ENCODE measurements at places on chromosomes 1 and 21.

GRCh38 chr1:186308264-186309060 lies 66.6 kb downstream of the TPR start:
- no peak for DNase-seq

DNA sequence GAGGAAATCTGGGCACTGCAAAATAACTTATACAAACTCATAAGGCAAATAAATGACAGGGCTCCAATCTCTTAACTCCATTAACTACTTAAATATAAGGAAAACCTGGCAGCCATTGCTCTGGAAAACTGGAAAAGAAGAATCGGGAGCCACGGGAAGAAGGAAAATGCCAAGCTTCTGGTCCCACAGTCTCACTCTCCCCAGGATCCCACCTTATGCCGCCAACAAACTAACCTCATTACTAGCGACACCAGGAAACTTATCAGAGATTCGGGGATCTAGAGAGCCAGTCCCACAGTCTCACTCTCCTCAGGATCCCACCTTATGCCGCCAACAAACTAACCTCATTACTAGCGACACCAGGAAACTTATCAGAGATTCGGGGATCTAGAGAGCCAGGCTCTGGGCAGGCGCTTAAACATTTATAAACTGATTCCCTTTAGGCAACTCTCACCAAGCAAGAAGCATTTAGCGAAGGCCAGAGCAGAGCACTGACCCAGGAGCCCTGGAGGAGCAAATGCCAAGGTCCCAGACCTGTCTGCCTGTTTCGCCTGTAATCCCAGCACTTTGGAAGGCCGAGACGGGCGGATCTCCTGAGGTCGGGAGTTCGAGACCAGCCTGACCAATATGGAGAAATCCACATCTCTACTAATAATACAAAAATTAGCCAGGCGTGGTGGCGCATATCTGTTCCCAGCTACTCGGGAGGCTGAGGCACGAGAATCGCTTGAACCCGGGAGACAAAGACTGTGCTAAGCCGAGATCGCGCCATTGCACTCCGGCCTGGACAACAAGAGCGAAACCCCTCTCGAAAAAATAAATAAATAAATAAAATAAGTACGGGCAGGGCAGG lies 720 bp downstream of the PSMB2 start:
- no peak for DNase-seq

- no peak for DNase-seq
Observed at GRCh38 chr1:54904476-54905048, 17.6 kb upstream of the DHCR24 start.

DNA sequence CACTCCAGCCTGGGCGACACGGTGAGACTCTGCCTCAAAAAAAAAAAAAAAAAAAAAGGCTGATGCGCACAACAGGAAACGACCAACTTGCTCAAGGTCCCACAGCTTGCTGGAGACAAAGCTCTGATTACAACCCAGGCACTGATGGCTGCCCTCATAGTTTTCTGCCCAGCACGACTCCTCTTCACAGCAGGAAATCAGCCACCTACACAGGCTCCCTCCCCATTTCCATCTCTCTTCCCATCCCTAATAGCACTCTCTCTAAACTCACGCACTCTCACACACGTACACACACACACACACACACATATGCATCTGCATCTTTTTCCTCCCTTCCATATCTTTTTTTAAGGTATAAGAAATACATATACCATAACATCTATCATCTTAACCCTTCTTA lies 153.5 kb upstream of the SOD1 start:
- no peak for DNase-seq

DNA sequence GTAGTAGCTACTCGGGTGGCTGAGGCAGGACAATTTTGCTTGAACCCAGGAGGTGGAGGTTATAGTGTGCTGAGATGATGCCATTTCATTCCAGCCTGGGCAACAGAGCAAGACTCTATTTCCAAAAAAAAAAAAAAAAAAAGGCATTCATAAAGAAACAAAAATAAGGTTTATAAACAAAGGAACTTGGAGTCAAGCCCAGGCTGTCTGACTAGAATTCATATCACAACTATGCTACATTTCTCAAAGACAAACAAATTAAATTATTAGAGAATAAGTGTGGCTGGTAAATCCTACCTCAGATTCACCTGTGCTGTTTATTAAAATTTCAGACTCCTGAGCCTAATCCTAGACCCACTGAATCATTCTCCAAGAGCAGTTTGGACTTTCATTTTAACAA lies 4.2 kb downstream of the GCLM start:
- DNase-seq, result no peak

DNA sequence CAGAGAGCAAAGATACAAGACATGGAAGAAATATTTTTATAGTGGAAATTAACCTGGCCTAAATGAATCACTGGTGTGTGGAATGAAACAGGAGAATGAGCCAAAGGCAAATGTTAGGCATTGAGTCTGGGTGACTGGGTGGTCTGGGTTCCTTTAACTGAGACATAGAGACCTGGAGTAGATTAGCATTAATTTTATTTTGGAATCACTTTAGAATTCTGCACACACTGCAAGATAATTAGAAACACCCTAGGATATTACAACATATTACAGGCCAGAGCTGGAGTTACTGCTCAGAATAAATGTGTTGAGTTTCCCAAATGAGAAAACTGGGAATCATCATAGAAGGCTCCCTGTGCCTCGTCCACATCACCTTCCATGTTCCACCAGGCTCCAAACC lies 85.5 kb downstream of the PLPPR5 start:
- DNase-seq, result no peak

DNA sequence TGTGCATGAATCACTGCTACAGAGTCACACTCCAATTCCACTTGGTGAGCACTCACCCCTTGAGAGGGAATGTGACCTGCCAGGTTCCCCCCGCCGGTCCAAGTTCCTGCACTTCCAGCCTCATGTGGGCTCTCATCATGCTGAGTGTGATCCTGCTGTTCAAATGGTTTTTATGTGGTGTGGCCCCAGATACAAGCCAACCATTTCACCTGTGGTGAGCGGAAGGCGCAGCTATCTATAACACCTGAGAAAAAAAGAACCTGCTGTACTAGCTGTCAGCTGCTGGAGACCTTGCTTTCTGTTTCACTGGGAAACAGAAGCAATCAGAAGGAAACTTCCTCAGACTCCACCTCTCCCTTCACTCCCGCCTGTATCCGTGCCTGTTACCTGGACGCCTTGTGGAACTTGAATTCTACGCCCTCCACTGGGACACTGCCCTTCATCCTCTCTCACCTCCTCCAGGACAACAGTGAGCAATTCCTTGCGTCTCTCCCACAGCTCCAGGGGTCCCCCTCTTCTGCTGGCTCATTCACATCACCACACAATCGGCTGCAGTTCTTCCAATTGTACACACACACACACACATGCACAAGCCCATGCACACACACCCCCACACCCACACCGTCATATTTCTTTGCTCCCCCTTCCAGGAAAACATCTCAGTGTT lies 64.4 kb upstream of the RPL11 start:
- DNase-seq, result no peak

- DNase-seq, result no peak
Observed at GRCh38 chr1:165424454-165425216, 20.3 kb downstream of the RXRG start.

GRCh38 chr1:235703506-235703905 lies 53.9 kb upstream of the GNG4 start:
- no peak for DNase-seq

- DNase-seq, result no peak
Observed at GRCh38 chr21:34018910-34019309, 54.5 kb upstream of the MRPS6 start.

DNA sequence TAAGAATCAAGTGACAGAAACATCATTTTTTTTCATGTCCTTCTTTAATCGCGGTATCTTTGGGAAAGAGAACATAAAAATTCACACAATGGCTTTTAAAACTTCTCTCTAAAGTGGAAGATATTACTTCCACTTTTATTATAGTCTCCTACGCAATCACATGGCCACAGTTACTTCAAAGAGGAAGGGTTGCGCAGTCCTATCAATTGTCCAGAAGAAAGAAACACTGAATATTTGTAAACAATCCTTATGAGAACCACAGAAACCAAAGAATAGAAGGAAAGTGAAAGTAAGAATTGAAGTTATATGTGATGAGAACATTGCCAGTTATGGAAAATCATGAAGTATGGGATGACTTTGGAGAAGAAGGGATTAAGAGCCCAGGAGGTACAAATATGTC lies 32.6 kb downstream of the CFH start:
- no peak for DNase-seq

DNA sequence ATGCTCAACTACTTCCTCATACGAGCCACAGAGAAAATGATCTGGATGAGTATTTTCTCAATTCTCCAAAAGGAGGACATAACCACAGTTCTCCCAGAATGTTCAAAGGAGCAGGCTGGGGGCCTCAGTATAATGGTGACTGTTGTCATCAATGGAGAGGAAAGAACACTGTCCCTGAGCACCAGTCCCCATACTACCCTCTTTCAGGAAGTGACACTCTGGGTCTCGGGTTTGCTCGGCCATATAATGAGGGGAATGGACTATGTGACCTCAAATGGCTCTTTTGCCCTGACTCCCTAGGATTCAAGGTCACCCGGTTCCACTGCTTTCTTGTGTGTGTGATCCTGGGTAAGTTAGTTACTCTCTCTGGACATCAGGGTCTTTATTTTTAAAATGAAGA lies 22.8 kb downstream of the SLC9A1 start:
- DNase-seq, result no peak

GRCh38 chr1:63787875-63788274 lies 14.1 kb downstream of the ROR1 start:
- no peak for DNase-seq

DNA sequence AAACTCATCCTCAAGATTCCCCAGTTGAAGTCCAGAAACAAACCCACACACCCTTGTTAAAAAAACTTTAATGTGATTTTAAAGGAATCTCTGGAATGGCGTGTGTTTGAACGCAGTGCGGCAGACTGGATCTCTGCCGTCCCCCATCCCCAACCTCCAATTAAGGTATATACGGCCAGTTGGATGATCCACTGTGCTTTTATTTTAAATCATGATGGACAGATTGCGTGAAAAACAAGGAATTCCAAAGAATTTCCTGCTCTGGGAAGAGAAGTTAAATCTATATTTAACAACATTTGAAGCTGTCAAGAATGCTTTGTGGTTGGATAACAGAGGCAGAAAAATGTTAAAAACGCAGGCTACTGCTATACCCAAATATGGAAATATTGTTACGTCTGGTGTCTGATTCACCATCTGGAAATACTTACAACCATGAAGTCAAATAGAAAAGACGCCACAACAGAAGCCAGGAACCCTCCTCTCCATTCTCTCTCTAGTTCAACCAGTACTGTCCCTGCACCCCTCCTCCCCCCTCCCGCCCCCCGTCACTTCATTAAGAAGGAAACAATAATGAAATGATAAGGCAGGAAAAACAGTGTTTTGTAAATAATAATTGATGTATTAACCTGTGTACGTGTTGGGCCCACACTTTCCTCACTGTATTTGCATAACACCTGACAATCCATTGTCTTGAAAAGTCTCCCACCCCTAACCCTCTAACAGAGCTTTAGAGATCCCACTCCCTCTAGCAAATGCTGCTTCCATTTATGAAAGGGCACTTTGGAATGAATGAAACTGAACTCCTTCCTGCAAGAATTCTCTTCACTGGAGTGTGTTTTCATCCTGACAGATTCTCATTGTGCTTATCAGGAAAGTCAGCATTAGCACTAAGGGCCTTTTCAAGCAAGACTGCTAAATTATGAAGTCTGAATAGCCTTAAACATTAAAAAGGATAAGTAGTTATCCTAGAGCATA lies 2.0 kb upstream of the CCN1 start:
- DNase-seq, result no peak

- DNase-seq, result no peak
Observed at GRCh38 chr1:155131856-155132255, 3.8 kb upstream of the SLC50A1 start.

DNA sequence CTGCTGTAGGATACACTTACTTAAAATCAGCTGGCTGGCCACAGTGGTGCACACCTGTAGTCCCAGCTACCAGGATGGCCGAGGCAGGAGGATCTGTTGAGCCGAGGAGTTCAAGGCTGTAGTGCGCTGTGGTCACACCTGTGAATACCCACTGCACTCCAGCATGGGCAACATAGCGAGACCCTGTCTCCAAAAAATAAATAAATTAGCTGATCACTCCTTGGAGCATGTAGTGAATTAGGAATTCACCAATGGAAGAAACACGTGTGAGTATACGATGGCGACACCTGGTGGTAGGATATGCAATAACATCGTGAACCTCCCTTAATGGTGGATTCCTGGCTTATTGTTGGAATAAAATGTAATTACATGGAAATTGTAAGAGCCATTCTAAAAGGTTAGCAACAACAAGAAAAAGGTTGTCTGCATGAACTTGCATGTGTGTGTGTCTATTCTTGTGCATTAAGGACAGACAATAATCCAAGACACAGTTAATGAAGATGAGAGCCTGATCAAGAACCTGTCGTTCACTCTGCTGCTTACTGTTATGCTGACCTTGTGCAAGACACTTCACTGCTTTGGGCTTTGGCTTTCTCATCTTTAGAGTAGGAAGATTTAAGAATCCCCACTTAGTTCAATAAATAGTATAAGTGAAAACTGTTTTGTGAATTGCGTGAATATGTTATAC lies 38.6 kb upstream of the COX20 start:
- DNase-seq, result peak; percentile 44

DNA sequence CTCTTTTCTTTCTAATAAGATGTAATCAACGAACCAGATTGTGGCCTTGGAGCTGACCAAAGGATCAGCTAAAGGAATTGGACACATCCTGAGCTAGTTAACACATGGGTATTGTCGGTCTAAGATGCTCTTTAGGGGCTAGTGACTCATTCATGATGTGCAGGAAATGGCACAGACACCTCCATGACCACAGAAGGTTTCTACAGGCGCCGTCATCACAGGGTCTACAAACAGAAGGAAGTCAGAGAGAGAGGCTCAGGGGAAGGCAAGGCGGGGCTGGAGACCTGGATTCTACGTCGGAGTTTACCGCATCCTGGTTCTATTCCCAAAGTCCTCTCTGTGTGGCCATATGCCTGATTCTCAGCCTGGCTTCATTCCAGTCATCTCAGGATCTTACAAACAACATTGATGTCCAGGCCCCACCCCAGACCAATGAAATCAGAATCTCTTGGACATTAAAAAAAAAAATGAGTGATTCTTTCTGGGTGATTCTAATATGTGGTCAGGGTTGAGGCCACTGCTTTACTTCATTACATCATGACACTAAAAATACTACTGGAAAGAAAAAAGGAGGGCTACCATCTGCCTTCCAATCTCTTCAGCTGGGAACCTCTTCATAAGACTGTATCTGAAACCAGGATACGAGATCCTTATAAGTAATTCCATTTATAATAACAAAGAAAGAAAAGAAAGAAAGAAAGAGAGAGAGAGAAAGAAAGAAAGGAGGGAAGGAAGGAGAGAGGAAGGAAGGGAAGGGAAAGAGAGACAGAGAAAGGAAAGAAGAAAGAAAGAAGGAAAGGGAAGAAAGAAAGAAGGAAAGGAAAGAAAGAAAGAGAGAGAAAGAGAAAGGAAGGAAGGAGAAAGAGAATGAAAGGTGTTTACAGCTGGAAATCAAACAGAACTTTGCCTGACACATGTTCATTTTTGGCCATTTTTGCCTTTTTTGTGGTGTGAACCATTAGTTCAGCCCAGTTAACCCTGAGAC lies 11.6 kb upstream of the KCNJ15 start:
- peak; percentile 36 for DNase-seq
